ENCODE measurements at places on chromosomes 5 and 9.

GRCh38 chr5:74186356-74187315, 453.9 kb downstream of the ENC1 start:
- DNase-seq: no peak

GRCh38 chr5:66324357-66324756, 180.3 kb downstream of the SREK1 start:
- DNase-seq: no peak

GRCh38 chr5:136026636-136027035, 2.2 kb upstream of the TGFBI start:
- DNase-seq: no peak

GRCh38 chr5:75536147-75536546, 24.5 kb downstream of the POLK start:
- DNase-seq: no peak

DNA sequence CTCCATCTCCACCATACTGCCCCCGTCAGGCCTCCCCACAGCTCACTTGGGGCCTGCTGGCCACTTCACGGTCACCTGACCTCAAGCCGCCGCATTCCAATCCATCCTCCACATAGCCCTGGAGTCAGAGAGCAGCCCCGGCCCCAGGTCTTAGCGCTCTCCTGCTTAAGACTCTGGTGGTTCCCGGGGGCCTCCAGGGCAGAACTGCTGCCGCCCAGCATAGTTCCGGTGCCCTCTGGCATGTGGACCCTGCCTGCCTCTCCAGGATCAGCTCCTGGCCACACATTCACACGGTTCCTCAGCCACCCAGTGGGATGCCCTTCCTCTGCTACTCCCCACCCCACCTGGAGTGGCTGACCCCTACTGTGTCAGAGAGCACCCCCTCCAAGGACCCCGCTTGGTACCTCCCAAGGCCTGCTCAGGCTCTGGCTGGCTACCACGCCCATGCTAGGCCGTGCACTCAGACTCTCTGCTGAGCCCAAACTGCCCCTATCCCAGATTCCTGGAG, 8.7 kb downstream of the PHYKPL start:
- DNase-seq: no peak

GRCh38 chr9:16191691-16192402, 639.0 kb downstream of the CCDC171 start:
- peak; percentile 64 for DNase-seq

GRCh38 chr9:37302277-37302676, 120.2 kb upstream of the GRHPR start:
- DNase-seq: no peak

- no peak for DNase-seq
Observed at GRCh38 chr5:5220901-5221631, 80.9 kb downstream of the ADAMTS16 start.

DNA sequence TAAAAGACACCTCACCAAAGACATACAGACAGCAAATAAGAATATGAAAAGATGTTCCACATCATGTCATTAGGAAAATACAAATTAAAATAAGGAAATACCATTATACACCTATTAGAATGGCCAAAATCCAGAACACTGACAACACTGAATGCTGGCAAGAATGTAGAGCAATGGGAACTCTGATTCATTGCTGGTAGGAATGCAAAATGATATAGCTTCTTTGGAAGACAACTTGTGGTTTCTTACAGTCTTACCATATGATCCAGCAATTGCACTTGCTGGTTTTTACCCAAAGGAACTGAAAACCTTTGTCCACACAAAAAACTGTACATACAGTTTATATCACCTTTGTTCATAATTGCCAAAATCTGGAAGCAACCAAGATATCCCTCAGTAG, 6.5 kb downstream of the TMEM161B start:
- no peak for DNase-seq

GRCh38 chr5:86971034-86971571, 296.6 kb upstream of the RASA1 start:
- no peak for DNase-seq

DNA sequence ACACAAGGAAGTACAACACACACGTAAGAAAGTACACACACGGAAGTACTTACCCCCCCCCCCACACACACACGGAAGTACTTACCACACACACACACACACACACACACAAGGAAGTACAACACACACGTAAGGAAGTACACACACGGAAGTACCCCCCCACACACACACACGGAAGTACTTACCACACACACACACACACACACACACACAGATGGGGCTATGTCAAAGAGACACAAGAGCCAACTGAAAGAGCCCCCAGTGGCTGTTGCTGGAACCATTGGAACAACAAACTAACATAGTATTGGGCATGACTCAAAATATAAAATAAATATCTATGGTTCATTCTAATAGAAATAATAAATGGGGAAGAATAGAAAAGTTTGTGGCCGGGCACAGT, 4.9 kb upstream of the MAPK9 start:
- no peak for DNase-seq

DNA sequence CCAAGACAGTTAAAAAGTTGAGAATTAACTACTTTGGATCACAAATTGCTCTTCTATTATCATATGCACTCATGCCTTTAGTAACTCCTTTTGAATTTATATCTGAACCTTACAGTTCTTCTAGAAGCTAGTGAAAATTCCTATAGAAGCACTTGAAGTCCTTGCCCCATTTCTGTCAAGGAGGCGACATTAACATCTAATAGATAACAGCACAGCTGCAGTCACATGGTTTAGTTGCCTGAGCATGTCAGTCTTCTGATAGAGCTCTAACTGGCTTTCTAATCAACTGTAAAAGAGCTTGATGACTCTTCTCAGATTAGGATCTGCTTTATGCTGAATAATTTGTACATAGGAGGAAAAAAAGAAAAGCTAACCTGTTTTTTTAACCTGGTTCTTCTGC, 9.0 kb downstream of the RFESD start:
- DNase-seq: no peak

GRCh38 chr9:114385397-114386181, 2.2 kb downstream of the AKNA start:
- DNase-seq: peak; percentile 61

GRCh38 chr9:89377411-89377810, 59.1 kb downstream of the SECISBP2 start:
- no peak for DNase-seq

- DNase-seq: no peak
Observed at GRCh38 chr9:129459547-129460322, 161.2 kb downstream of the C9orf50 start.

GRCh38 chr9:113219186-113219936, 1.7 kb downstream of the FKBP15 start:
- no peak for DNase-seq

DNA sequence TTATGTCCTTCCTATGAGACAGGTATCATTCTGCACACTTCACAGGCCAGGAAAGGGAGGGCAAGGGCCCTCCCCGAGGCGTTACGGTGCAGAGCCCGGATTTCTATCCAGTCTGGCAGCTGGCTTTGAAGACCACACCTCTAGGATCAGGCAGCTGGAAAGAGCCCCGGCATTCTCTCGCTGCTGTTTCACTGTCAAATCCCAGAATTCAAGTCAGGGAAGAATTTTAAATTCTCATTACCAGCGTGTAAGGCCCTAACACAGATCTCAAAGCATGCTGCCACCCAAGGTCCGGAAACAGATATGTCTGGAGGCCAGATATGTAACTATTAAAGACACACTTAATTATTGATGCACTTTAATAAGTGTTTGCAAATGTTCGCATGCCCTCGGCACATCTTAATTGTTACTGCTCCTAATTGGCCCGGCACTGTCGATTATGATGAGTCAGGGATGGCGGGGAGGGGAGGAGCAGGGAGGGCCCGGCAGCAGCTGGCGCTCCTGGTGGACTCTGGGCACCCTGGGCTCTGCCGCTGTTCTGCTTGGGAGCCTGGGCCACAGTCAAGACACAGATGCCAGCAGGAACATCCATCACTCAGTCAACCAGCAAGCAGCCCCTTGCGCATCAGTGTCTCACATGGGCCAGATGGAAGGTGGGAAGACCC, 76.3 kb upstream of the BARHL1 start:
- no peak for DNase-seq

GRCh38 chr5:173294673-173295320, 33.4 kb downstream of the STC2 start:
- no peak for DNase-seq

DNA sequence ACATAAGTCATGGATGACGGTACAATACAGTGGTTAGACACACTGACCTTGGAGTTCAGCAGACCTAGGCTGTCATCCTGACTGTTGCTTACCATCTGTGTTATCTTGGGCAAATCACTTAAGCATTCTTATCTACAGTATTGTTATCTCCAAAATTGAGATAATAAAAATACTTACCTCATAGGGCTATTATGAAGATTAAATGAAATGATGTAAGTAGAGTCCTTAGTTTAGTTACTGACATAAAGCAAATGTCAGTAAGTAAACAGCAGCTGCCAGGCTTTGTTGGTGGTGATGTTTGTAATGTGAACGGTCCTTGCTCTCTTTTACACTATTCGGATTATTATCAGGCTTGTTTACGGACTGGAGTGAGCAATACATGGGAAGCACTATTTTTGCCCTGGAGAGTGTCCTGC, 107.3 kb upstream of the DPYSL3 start:
- DNase-seq: no peak

GRCh38 chr9:27145143-27145542, 36.1 kb downstream of the TEK start:
- no peak for DNase-seq
